NB4 (cell line): ENCODE measurements at places on chromosomes 3 and 15.
A peak's percentile ranks its signal among the peaks of the same experiment; 100 is the strongest.

DNA sequence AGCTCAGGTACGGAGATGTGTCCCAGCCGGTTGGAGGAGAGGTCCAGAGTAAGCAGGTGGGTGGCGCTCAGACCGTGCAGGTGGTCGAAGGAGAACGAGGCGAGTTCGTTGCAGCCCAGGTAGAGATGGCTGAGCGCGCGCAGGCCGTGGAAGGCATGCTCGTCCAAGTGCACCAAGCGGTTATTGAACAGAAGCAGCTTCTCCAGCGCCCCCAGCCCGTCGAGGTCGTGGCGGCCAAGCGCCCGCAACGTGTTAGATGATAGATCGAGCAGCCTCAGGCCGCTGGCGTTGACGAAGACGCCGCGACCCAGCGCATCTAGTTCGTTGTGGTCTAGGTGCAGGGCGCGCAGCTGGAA, 648 bp downstream of the AMIGO3 start:
- DNase-seq: no peak

DNA sequence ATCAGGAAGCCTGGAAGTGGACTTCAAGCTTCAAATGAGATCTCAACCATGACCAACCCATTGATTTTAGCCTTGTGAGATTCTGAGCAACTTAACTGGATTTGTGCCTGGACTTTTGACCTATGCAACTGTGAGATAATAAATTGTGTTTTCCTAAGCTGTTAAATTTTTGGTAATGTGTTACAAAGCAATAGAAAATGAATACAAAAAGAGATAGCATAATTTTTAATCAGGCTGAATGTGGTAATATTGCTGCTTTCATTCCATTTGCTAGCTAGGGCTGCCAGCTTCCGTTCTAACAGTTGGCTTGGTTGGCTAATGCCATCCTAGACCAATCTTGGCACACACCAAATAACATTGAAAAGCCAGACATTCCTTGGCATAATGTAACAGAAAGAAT, 12.2 kb downstream of the PROS1 start:
- DNase-seq: no peak

DNA sequence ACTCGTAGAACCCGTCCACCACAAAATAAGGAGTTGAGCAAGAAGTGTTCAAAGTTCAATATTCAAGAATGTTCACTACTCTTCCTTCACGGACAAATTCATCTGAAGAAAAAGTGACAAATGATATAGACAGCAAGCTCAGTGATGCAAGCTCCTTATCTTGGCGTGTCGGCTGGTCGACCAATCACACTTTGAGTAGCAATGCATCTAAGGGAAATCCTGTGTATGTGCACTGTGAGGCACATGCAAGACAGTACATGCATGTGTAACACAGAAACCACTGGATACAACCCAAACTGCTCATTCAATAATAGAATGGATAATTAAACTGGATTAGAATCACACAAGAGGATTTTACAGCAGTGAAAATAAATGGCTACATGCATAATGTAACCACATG, 64.4 kb upstream of the CSPG5 start:
- no peak for DNase-seq

- DNase-seq: no peak
These were observed 43.6 kb upstream of the PLXNA1 start for GRCh38 chr3:126939338-126939718.

GRCh38 chr3:73148682-73149081, 87.2 kb downstream of the EBLN2 start:
- no peak for DNase-seq

GRCh38 chr15:75357976-75358673, 10.3 kb downstream of the MAN2C1 start:
- no peak for DNase-seq

DNA sequence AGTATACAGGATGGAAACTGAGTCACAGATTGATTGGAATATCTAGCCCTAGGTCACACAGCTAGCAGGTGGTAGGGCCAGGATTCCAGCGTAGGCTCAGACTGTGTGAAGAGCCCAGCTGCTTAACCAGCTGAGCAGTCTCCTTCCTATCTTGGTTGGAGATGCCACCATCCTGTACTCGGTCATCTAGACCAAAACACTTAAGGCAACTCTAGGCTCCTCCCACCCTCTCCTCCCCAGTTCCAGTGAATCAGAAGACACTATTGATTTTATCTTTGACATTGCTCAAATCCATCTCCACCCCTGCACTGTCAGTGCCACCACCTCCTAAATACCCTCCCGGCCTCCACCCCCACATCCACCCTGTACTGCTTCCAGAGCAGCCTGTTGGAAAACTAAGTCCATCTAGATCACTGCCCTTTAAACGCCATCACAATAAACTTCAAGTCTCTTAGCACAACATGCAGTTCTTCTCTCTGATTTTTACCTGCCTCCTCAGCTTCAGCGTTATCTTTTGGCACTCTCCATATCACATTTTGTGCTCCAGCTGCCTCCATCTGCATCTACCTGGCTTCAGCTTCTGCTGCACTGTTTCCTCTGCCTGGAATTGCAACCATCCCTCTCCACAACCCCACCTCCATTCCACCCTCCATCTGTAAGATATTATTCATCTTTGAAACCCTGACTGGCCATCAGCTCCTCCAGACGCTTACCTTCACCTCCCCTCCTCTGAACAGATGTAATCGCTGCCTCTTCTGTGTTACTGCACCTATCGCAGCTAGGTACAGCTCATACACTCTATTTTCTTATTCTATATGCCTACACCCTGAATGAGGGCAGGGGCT, 86.8 kb upstream of the ACP3 start:
- no peak for DNase-seq

- no peak for DNase-seq
These were observed 36.0 kb downstream of the TM2D3 start for GRCh38 chr15:101615986-101616848.

- peak; percentile 25 for DNase-seq
These were observed 1.4 kb downstream of the ZNF609 start for GRCh38 chr15:64461721-64462162.
